ENCODE measurements at places on chromosomes 2 and 18.

GRCh38 chr2:173311844-173312606 is 42.6 kb upstream of the CDCA7 start:
- DNase-seq = no peak

DNA sequence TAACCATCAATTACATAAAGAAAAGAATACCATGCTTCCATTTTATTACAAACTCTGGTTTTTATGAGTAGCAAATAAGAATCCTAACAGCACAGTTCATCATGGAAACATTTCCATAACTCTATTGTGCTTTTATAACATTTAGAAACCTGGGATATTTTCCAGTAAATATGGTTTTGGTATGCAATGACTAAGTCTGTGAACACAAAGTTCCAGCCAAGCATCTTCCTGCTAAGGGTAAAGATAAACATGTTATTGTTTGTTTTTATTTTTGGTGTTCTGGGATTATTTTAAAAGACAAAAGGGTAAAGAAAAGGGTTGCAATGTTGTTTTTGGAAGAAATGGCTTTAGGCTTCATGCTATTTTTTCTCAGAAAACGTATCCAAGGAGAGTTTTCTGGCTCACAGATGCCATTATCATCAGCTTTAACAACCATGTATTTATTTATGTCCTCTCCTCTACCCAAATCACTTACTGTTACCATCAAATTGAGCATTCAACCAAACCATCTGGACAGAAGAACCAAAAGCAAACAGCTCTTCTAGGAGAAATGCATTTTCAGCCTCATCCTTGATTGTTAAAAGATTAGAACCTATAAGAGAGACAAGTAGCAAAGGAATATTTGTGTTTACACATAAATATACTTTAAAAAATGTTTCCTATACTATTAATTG is 116.0 kb downstream of the PLA2R1 start:
- no peak for DNase-seq

DNA sequence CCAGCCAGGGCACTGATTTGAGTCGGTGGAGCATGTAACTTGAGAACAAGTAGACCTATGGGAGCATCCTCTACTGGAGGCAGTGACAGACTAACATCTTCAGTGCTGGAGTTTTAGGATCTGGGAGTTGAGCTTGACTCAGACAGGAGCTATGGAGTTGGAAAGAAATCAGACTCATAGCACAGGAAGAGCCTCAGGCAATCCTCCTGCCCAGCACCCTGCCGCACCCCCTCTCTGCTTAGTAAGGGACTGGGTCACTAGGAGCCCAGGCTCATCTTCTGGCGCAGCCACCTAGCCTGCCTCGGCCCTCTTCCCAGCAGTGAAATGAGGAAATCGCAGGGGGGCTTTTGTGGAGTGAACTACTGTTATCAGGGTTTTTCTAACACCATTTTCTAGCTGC is 3.6 kb downstream of the ARID5A start:
- DNase-seq = no peak

DNA sequence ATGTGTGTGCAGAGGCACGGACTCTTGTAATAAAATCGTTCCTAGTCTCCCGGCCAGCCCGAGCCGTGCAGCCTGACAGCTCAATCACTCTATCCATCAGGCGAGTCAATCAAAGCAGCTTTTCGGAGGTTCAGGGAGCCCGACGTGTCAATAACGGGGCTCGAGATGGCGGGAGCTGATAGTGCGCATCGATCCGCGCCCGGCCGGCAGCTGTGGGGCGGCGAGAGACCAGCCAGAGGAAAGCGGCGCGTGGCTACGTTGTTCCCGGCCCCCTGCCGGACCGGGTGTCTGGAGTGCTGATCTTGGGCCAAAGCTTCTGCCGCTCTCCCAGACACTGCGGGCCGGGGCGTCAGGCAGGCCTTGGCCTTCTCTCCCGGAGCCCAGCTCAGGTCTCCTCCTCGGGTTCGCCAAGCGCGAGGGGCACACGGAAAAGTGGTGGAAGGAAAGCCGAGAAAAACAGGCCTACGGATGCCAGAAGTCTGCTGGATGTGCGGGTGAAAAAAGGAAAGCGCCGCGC is 2.4 kb downstream of the EN1 start:
- DNase-seq = no peak

DNA sequence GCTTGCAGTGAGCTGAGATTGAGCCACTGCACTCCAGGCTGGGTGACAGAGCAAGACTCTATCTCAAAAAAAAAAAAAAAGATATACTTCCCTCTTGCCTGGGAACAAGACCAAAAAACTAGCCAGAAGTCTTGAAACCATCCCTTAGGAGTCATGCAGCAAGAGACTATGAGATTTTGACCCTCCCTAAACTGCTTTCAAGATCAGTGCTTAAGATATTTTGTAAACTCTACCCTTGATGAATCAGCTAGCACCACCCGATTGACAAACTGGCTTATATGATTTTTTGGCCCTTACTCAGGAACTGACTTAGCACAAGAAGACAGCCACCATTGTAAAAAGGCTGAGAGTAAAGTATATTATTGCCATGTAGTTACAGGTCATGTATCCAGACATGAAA is 3.8 kb downstream of the SULT1C3 start:
- no peak for DNase-seq

DNA sequence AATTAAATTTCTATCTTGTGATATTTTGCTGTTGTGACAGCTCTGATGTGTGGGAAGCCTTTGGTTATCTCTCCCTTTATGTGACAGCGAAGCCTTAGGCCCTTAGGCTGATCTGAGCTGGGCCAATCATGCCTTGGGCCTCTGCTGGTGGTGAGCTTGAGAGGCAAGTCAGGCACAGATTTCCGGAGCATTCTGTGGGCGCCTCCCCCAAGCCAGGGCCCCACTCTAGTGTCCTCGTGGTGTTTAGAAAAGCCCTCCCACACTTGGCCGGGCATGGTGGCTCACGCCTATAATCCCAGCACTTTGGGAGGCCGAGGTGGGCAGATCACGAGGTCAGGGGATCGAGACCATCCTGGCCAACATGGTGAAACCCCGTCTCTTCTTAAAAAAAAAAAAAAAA is 239.8 kb downstream of the SH3RF3 start:
- no peak for DNase-seq

DNA sequence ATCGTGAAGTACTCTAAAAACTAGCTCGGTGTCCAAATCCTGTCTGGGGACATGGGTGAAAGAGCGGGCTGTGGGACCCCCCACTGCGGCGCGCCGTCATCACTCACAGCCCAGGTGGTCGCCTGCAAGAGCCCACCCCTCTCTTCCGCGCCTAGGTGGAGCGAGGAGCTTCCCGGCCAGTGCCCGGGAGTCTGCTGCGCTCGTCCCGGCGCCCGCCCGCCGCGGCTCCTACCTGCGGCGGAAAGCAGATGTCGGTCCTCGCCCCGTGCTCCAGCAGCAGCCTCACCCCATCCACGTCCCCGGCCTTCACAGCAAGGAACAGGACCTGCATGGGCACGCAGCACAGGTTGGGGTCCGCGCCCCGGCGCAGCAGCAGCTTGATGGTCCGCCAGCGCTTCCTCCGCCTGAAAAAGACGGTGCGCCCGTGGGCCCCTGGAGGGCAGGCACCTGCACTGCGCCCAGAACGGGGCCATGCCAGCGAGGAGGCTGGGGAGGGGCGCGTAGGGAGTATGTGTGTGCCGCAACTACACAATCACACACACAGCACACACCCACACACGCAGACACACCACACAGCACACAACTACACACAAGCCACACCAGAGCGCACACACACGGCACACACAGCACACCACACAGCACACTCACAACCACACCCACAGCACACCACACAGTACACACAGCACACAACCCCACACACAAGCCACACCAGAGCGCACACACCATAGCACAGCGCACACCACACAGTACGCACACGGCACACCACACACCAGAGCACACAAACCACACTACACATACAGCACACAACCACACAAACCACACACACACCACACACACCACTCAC is 37.4 kb downstream of the ANKMY1 start:
- no peak for DNase-seq

- no peak for DNase-seq
Measured at GRCh38 chr2:188028739-188029138, 262.9 kb upstream of the GULP1 start.

DNA sequence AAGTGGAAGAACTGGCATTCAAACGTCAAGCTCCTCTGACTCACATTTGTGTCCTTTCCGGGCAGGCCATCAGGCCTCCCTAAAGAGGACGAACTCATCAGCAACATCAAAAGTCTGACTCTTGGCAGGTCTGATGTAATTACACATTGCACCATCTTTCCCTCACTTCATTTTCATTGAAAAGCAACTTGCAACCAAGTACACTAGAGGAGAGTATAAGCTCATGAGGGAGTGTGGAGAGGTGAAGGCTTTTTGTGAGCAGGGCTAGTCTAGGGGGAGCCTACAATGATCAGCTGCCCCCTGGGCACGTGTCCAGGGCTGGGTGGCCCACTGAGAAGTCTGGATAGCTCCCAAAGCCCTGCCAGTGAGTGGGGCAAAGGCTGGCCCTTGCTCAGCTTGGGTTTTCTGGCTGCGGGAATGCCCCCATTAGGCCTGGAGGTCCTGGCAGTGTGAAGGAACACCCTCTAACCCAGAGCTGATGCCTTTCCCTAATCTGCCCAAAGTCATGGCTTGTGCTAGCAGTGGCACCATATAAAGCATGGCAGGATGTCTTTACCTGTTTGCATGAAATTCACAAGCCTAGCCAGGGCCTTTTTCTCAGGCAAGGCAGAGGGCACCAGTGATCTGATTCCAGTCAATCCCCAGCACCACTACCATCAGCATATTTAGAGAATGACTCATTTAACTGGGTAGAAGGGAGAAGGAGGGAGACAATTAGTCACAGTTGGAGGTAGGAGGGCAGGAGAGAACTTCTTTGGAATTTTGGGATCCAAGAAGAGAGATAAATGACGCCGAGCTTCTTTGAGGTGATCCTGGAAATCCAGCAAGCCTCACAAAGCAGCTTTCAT is 8.5 kb upstream of the DAW1 start:
- DNase-seq = no peak

- DNase-seq = no peak
Measured at GRCh38 chr2:9141091-9141667, 65.4 kb upstream of the ASAP2 start.

DNA sequence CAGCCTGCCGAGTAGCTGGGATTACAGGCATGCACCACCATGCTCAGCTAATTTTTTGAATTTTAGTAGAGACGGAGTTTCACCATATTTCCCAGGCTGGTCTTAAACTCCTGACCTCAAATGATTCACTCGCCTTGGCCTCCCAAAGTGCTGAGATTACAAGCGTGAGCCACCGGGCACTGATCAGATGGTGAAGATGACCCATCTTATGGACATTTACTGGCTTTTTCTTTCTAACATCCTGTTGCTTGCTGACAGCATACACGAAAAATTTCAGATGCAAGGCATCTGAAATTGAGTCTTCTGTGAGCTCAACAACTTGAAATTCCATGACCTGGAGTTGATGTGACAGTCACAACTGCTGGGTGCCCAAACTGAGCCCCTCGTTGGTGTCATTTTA is 859.5 kb upstream of the CNTNAP5 start:
- DNase-seq = no peak

DNA sequence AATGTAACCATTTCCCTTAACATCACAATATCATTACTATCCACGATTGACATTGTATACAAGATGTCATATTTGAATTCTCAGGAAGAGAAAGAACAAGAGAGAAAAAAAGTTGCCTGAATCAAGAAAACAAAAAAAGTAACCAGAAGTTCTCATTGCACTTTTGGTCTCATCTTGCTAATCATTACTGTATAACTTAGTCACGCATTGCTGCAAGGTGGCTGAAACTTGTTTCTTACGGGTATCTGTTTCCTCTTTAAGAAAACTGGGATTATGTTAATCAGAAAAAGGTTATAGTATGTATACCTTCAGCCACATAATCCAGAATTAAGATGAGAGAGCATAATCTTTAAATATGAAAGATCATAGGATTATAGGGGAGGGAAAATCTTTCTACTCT is 639.7 kb upstream of the SYT4 start:
- DNase-seq = no peak

DNA sequence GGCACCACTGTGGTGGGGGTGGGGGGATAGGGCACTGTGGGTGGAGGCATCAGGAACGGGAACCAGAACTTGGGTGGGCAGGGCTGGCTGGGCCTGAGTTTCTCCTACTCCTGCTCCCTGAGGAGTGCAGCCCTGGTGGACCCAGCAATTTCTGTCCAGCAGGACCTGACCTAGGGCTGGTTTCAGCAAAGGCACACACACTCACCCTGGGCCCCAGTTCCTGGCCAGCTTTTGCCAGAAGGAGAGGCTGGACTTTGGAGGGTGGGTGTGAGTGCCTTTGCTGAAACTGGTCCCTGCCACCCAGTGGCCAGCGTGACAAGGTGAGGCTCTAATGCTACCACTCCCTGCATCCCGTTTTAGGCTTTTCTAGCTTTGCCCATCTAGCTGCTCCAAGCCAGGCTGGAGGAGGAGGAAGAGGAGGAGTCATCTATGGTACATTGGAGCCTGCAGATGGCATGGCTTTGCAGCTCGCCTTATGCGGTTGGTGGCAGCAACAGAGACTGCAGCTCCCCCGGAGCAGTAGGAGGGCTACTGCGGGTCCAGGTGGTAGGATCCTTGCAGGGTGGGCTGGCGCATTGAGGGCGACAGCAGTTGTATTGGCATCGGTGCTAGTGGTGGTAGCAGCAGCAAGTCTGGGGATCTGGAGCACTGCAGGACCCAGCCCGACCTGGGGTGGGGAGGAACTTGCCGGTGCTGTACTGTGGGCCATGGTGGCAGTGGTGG is 40.4 kb upstream of the IMP4 start:
- DNase-seq = no peak

GRCh38 chr2:176269319-176270099 is at the start of gene MTX2:
MTX2 (plus strand) TSS chr2:176269442; CDS start chr2:176269630, 188 bp downstream.
- peak; percentile 46 for DNase-seq

Data from stimulated activated CD8-positive, alpha-beta memory T cell treated with anti-CD3 and anti-CD28 coated beads, Interleukin-4, amount 100 ng/mL, for 1 hour (primary cell).